Activated naive CD4-positive, alpha-beta T cell treated with anti-CD3 and anti-CD28 coated beads, Interleukin-2, amount 50 U/mL, for 72 hours (primary cell): ENCODE measurements at places on chromosomes 1 and 21.

- DNase-seq: no peak
Observed at GRCh38 chr1:24640288-24640687, 2.8 kb upstream of the SRRM1 start.

- no peak for DNase-seq
Observed at GRCh38 chr1:69791311-69791710, 223.6 kb downstream of the LRRC7 start.

DNA sequence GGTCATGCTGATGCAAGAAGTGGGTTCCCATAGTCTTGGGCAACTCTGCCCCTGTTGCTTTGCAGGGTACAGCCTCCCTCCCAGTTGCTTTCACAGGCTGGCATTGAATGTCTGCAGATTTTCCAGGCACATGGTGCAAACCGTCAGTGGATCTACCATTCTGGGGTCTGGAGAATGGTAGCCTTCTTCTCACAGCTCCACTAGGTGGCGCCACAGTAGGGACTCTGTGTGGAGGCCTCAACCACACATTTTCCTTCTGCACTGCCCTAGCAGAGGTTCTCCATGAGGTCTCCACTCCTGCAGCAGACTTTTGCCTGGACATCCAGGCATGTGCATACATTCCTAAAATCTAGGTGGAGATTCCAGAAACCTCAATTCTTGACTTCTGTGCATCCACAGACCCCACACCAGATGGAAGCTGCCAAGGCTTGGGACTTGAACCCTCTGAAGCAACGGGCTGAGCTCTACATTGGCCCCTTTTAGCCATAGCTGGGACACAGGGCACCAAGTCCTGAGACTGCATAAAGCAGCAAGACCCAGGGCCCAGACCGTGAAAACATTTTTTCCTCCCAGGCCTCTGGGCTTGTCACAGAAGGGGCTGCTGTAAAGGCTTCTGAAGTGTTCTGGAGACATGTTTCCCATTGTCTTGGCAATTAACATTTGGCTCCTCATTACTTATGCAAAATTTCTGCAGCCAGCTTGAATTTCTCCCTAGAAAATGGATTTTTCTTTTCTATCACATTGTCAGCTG is 466.2 kb upstream of the PBX1 start:
- no peak for DNase-seq

DNA sequence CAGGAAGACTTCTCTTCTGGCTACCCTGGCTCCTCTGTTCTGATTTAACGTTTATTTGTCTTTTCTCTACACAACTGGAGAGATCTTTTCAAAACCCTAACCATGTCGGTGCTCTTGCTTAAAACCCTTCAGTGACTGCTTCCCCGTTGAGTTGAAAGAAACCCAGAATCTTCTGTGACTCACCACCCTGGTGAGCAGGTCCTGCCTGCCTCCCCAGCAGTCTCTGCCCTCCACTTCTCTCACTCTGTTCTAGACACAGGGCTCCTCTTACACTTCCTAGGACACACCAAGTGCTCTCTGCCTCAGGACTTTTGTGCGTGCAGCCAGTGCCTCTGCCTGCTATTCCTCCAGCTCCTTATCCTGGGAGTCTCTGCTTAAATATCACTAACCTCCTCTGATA is 131.4 kb downstream of the IER5 start:
- DNase-seq: no peak

GRCh38 chr21:38319781-38320180 is 63.0 kb downstream of the KCNJ15 start:
- DNase-seq: no peak

DNA sequence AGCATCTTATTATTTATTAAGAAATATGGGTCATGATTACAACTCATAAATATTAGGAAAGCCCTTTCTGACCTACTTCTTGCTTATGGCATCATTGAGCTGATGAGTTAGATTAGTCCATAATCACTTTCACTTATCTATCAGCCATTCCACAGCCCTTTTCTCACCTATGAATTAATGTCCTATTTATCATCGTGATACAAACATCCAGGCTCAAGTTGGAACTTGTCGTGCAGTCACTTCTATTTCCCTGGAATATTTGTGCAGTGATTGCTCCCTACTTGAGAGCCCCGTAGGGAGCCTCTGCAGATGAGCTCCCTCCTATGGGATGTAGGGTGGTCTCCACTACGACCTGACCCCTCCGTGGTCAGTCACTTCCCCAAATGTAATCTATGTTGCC is 8.1 kb upstream of the F3 start:
- no peak for DNase-seq

- DNase-seq: no peak
Observed at GRCh38 chr1:112308716-112309115, 87.3 kb upstream of the CTTNBP2NL start.

DNA sequence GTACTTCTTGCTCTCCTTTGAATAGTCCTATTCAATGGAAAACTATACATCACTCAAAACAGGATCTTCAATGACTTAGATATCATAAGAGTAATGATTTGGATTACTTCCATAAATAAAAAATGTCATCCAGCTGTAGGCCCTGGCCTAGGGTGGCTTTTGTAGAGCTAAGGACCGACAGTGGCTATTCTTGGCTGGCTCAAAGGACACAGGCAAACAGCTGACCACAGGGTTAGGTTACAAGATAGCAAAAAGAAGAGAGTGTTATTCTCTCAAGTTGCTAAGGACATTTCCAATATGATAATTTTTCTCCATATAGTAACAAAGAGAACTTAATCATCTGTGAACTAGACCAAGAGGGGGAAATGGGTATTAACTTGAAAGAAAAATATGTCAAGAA is 495.1 kb downstream of the PLPP3 start:
- DNase-seq: no peak

DNA sequence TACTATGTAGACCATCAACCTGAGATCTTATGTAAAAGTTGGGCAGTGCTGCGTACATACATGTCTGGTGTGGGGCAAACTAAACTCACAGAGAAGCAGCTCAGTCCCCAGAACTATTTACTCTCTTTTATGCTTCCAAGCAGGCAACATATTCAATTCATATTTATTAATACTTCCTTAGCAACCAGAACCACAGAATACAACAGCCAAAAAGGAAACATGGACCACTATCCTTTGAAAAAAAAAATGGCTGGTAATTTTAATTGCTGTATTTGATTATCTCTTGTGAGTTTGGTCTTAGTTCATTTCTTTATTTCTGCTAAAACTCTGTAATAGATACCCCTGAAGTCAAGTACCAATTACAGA is 1.5 kb upstream of the PPP1R15B start:
- no peak for DNase-seq
